ENCODE measurements at places on chromosomes 4 and X.

DNA sequence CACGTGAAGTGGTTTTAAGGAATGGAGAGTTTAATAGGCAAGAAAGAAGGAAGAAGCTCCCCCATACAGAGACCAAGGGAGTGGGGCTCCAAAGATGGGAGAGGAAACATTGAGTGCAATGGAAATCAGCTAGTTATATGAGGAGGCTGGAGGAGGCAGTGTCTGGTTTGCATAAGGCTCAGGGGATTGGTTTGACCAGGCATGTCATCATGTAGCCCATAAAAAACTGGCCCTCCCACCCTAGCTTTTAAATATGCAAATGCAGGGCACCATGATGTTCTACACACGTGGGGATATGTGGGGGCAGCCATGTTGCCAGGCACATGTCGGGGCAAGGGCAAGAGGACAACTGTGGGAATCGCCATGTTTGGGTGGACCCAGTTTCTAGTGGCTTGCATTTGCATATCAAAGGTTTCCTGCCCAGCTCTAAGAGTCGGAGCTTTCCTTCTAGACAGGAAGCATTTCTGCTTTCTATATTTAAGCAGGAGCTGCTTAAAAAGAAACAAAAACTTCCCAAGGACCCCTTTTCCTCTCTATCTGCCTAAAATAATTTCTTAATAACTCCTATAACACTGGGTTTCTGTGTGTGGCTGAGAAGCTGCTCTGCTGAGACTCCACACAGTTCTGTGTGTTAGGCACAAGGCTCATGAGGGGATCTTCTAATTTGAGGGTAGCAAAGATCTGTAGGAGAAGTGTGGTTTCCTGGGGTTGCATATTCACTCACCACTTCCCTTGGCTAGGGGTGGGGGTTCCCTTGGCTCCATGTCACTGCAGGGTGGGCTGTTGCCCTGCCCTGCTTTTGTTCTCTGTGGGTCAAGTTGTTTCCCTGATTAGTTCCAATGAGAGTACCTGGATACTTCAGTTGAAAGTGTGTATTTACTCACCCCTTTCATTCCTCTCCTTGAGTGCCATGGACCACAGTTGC, 113.5 kb downstream of the VSIG4 start:
- no peak for DNase-seq

- no peak for DNase-seq
Measured at GRCh38 chrX:129653971-129654651, 645 bp downstream of the APLN start.

- DNase-seq, result peak; percentile 87
Measured at GRCh38 chr4:153573881-153574802, 108.0 kb downstream of the TMEM131L start.

DNA sequence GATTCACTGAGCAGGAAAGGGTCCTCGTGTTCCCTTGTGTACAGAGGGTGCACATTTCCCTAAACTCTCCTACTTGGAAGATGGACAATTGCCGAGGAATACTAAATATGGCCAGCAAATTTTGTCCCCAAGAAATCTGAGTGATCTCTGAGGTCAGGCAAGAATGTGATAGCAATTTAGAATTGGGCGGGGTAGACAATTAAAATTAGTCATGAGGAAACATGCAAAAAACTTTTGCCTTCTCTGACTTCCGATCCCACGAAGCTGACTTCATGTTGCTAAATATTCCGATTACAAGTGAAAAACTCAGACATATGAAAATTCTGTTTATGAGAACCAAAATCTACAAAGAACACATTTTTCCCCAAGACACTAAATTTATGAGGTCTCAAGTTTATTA, 453.9 kb upstream of the ZFP42 start:
- DNase-seq, result no peak

- DNase-seq, result no peak
Measured at GRCh38 chr4:79174490-79175252, 151.2 kb downstream of the NAA11 start.

- no peak for DNase-seq
Measured at GRCh38 chr4:79514621-79515329, 106.7 kb upstream of the GK2 start.

GRCh38 chrX:69077895-69078455, 87.3 kb downstream of the PJA1 start:
- DNase-seq, result no peak

GRCh38 chrX:102651242-102652011, at the start of gene GPRASP1:
TSS of gene GPRASP1 (plus strand) at chrX:102651483. CDS start at chrX:102653914, 2,431 bp downstream.
- DNase-seq, result peak; percentile 4

GRCh38 chr4:10009861-10010500, 11.3 kb downstream of the SLC2A9 start:
- no peak for DNase-seq
